ENCODE measurements at places on chromosomes 16 and 17.

DNA sequence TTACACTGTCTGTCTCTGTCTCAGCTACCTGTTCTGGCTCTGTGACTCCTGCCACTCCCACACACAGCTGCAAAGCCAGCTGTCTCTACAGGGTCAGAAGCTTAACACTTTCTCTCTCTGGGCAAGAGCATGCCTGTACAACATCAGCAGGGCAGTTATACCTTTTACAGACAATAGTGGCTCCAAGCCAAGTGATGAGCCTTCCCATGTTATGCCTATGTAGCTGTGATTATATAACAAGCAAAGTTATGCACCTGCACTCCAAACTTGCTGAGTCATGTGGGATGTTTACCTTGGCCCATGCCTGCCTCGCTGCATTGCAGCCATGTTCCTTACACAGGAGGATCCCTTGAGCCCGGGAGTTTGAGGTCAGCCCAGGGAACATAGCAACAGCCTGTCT lies 31.8 kb upstream of the APPBP2 start:
- DNase-seq: no peak

DNA sequence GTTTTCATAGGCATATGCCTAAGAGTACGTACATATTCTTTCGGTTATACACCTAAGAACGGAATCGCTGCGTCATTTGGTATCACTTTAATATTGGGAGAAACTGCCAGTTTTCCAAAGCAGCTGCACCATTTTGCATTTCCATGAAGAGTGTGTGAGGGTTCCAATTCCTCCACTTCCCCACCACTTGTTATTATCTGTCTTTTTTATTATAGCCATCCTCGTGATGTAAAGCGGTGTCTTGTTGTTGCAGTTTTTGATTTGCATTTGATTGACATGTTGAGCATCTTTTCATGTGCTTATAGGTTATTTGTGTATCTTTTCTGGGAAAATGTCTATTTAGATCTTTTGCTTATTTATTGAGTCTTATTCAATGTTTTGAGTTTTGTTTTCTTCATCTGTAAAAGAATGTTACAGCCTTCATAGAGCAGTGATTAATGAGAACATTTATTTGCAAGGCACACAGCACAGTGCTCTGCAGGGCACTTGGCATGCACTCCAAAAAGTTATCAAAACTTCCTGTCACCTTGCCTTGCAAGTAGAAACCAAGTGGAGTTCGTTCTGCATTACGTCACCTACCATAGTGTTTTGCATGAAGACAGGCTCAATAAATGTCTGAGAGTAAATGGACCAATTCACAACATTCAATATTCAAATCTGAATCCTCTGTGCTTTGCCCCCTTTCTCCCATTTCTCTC lies 26.6 kb upstream of the ST6GALNAC1 start:
- no peak for DNase-seq

- no peak for DNase-seq
These were observed 2.0 kb downstream of the NEUROD2 start for GRCh38 chr17:39605492-39606433.

GRCh38 chr16:13397126-13397525 lies 495.7 kb downstream of the SHISA9 start:
- no peak for DNase-seq

- DNase-seq: no peak
These were observed 21.3 kb upstream of the HEXD start for GRCh38 chr17:82396601-82397435.

DNA sequence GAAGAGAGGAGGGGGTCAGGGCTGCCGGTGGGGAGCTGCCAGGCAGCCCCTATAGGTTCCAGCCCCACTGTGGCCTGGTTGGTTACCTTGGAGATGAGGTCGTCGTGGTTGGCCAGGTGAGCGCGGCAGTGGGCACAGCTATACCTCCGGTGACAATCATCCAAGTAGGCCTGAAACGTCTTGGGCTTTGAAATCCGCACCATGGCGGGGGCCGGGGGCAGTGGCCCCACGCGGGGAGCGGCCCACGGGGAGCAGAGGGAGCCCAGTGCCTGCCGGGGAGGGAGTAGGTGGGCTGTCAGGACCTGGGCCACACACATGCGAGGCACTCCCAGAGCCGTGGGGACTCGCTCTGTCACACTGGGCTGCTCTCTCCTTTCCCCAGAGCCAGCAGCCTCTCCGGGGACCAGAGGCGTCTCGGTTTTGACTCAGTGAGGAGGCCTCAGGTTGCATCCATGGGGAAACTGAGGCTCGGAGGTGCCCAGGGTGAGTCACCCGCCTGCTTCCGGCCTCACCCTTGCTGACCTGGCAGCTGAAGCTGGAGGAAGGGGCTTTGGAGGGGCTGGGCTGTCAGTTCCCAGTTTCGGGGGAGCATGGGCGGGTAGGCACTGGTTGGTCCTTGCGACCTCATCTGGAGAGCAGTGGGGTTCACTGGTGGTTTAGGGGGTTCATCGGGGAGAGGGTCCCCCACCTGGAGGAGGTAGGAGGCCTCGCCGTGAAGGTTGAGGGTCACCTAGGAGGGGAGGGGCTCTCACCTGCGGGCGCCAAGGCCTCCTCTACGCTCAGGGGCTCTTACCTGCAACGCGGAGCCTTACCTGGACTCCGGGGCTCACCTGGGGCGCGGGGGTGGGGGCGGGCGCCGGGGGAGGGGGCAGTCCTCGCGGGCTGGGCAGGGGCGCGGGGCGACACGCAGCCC lies 591 bp downstream of the YPEL3 start:
- DNase-seq: no peak

DNA sequence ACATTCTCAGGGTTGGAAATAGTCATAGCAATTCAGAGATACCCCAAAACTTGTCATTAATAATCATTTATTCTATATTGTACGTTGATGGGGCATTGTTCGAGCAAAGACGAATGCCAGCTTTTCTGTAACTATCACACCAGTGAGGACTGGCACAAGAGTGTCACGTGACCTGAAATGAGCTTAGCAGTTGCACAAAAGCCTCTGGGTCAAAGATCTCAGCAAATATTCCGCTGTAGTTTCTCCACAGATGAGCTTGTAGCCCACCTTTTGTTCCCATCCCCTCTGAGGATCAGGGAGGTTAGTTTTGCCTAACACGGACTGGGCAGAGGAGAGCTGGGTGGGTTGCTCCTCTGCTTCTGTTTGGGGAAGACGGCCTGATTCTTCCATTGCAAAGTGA lies 18.2 kb downstream of the IRX3 start:
- DNase-seq: no peak

- no peak for DNase-seq
These were observed 84.9 kb upstream of the CBX4 start for GRCh38 chr17:79923974-79924638.

- no peak for DNase-seq
These were observed 19.3 kb downstream of the AIPL1 start for GRCh38 chr17:6415616-6416015.

GRCh38 chr16:14057878-14058382 lies 13.2 kb upstream of the MRTFB start:
- DNase-seq: no peak

DNA sequence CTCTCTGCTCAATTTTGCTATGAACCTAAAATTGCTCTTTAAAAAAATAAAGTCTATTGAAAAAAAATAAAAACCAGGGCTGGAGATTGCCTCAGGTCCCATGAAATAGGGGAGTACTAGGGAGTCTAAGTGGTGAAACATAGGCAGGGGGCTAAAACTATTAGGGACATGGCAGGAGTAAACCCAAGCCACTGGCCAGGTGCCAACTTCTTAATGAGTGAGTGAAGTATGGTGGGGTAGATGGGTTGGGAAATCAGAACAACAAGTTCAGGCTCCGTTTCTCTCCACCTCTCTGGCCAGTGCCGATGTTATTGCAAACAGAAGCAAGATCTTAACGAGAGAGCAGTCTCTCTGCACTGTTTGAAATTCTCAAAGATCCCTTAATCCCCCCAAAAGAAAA lies 322.4 kb upstream of the CDH5 start:
- no peak for DNase-seq

DNA sequence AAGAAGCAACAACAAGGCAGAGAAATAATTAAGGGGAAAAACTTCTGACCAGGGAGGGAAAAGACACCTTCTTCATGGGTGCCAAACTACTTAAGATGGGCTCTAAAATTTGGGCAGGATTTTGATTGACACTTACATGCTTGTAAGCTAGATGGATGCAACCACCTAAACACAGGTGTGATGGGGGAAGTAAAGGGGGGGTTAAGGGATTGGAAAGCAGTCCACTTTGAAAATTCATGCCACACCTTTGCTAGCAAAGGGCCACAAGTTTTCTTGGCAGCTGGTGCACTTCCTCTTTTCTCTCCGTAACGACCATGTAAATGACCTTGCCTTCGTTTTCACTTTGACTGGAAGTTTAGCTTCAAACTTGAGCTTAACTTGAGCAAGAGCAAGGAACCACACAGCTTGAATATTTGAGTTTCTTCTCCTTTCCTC lies 14.3 kb upstream of the PRKAR1A start:
- DNase-seq: peak; percentile 54

GRCh38 chr16:78446992-78447563 lies 347.6 kb downstream of the WWOX start:
- no peak for DNase-seq

DNA sequence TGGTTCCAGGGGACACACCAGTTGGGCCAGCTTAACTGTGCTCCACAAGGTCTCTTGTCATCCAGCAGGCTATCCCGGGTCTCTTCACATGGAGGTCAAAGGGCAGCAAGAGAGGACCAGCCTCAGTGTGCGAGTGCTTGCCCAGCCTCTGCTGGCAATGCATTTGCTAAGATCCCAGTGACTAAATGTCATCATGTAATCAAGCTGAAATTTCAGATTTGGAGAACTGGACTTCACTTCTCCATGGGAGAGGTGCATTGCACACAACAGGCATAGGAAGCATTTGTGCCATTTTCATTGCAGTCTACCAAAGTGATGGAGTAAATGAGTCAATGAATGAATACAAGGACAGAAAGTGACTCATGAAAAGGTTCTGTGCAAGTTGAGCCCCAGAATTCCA lies 51.2 kb upstream of the KDM8 start:
- DNase-seq: no peak

GRCh38 chr17:8489841-8490240 lies 54.2 kb downstream of the NDEL1 start:
- DNase-seq: no peak

DNA sequence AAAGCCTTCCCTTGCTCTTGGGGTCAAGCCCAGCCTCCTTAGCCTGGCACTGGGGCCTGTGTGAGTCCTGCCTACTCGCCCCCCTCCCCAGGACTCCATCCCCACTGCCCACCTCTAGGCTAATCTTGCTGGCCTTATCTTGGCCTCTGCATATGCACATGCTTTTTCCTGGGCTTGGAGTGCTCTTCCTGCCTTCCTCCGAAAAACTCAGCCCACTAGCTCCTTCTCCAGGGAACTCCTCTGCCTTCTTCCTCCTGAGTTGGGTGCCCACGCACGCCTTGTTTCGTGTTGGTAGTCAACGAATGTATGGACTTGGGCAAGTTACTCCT lies 16.5 kb downstream of the TBX2 start:
- no peak for DNase-seq

DNA sequence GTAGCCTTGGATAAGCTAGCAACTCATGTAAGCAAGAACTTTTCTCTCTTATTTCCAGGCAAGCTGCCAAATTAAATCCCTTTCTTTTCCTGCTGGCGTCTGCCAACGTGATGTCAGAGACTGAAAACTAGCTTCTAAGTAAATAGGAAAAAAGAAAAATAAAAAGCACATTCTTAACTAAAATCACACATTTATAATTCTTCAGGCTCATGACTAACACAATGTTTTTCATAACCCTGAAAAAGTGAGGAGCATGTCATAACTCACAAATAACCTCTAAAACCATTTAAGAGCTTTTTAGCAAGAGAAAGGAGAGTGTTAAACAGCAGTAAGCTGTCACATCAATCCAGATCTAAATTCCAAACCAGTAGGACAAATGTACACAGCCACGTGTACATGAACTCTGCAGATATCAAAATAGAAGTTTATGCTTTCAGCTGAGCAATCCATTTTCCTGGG lies 110.0 kb downstream of the N4BP1 start:
- DNase-seq: no peak

DNA sequence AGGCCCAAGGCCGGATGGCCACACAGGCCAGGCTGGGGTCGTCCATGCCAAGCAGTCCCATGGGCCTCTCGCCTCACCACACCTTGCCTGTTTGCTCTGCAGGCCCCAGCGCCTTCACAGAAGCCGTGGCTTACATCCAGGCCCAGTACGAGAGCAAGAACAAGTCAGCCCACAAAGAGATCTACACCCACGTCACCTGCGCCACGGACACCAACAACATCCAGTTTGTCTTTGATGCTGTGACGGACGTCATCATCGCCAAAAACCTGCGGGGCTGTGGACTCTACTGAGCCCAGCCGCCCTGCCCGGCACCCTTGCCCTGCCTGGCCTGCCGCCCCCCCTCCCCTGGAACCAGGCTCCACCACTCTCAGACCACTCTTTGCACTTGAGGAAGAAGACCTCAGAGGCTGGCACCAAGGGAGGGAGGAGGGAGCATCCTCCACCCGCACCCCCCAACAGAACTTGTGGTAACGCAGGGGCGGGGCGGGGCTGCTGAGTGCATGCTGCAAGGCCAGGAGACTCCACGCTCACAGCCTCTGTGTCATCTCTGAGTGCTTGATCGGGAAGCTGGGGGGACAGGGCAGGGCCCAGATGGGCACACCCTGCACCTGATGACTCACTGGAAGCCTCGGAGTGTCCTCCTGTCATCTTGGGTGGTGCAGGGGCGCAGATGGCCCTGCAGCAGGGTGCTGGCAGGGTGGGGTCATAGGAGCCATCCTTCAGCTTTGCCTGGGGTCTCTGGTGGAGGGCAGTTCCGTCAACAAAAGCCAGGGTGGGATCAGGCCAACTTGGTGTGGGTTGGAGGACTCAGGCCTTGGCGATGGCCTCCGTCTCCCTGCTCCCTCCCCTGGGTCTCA lies 81.5 kb downstream of the AMFR start:
- no peak for DNase-seq

- DNase-seq: no peak
These were observed 9.7 kb downstream of the STAT5B start for GRCh38 chr17:42266462-42266861.

- DNase-seq: no peak
These were observed 12.9 kb upstream of the BBS2 start for GRCh38 chr16:56532714-56533113.

DNA sequence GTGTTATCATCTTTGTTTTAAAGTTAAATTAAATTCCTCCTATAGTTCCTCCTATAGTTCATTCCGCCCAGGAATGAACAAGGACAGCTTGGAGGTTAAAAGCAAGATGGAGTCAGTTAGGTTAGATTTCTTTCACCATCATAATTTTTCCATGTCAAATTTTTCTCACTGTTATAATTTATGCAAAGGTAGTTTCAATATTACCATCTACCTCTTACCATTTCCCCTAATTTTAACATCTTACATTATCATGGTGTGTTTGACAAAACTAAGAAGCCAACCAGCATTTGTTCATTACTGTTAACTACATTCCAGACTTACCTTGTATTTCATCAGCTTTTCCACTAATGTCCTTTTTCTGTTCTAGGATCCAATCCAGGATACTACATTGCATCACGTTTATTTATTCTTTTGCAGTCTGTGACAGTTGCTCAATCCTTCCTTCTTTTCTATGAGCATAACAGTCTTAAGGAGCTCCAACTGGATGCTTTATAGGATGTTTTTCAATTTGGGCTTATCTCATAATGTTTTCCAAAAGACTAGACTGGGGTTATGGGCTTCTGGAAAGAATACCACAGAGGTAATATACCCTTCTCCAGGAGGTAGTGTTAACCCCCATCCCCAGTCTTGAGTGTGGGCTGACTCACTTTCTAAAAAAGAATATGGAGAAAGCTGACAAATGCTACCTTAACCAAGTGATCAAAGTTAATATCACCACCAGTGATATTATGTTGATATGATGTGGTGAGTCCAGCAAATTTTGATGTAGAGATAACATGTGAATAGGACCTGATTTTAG lies 158.5 kb downstream of the PPM1E start:
- no peak for DNase-seq

- no peak for DNase-seq
These were observed 39.1 kb upstream of the AXIN2 start for GRCh38 chr17:65600518-65600917.

Measured in stimulated activated naive B cell treated with anti-CD40 and anti-IgM and Interleukin-4, amounts not matched to agents 10 μg/mL and 1 μg/mL and 100 μg/mL, for 72 hours (primary cell).